CD4-positive, alpha-beta T cell treated with Interleukin-10 for 1 hour (primary cell): ENCODE measurements at places on chromosomes 2 and 18.

DNA sequence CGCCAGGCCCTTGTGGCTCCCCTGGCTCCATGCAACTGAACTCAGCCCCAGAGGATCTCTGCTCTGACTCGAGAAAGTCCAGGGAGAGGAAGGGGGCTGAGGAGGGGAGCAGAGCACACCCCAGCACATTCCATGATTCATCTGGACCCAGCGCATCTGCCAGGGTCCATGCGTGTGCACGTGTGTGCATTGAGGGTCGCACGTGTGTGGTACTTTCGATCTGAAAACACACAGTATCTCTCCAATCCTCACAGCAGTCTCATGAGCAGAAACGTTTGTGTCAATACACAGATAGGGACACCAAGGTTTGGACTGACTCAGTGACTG is 146.4 kb upstream of the ID2 start:
- no peak for DNase-seq

DNA sequence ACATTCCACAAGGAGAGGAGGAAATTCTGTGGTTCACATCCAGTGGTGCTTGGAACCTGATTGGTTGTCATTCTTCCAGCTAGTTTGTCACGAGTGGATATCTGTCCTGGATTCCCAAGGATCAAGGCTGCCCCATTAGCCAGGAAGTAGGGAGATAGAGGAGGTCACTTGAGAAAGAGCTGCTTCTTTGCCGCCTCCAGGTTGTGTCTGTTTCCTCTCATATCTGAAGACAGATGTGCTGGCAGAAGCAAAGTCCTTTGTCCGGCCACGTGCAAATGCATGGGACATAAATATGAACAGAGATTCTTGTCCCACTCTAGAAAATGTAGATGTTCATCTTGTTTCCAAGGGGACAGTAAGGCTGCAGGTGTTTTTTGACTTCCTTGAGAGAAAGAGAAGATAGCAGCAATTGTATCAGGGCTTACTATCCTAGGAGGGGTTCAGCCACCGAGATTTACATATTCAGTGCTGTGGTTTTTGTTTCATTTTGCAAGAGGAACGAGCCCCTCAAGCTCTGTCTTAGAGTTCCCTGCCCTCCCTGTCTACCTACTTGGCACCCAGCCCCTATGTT is 174.4 kb downstream of the RPIA start:
- no peak for DNase-seq

DNA sequence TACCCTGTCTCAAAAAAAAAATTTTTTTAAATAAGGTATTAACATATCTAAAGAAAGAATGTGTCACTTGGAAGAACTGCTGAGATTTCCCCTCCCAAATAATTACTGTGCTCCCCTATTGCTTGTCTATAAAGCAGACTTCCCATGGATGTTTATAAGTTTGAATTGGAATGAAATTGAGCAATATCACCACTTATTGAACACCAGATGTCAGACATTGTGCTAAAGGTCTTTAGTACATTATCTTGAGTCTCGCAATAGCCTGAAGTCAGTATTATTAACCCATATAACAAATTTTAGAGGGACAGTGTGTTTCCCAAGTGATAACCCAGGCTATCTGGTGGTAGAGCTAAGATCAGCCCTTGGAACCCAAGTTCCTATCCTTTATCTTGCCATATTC is 102.9 kb upstream of the MSH2 start:
- DNase-seq = no peak

DNA sequence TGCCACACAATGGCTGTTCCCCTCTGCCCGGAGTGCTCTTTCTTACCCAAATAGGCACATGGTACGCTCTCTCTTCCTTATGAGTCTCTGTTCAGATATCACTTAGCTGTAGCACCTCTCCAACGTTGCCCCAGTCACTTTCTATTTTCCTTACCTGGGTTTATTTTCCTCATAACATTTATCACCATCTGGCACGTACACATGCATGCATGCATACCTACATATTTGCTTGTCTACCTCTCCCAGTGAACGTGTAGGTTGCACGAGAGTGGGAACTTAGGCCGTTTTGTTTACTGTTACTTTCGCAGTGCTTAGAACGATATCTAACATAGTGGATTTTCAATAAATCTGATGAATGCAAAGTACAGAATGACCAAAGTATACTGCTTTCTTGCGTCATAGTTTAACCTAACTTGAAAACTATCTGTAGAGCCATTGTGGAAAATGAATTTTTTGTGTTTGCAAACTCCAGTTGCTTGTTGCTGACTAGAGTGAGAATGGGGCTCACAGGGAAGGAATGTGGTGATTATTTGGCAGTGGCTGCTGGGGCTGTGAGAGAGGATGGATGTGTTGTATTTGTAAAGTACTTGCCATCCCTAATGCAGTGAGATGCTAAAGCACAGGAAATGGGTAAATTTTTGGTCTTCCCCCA is 47.1 kb downstream of the ACSL3 start:
- DNase-seq = no peak

- DNase-seq = peak; percentile 61
Observed at GRCh38 chr2:62197011-62197924, 1.4 kb downstream of the B3GNT2 start.

DNA sequence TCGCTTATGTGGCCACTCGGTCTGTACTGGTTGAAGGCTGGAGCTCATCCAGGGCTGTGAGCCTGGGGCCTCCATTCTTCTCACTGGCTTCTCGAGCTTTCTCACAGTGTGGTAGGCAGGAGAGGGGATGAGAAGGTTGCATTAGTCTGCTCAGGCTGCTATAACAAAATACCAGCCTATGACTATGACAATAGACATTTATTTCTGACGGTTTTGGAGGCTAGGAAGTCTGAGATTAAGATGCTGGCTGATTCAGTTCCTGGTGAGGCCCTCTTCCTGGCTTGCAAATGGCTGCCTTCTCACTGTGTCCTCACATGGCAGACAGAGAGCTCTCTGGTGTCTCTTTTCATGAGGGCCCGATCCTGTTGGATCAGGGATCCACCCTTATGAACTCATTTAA is 6.2 kb upstream of the STK25 start:
- no peak for DNase-seq

DNA sequence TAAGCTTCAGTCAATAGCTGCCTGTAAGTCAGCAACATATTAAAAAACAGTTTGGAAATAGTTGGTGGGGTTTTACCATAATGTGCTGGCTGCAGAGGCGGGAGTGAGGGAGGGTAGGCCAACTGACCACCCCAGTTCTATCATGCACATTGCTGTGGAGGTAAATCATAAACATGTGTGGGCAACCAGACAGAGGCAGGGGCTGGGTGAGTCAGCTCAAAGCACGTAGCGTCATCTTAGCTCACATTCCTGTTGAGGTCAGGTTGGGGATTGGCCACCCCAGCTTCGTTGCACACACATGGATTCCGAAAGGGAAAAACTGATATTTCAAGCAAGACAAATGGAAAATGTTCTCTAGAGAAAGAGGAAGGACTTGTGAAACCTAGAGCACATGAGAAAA is 19.5 kb downstream of the GPR45 start:
- DNase-seq = no peak

GRCh38 chr2:109264595-109265328 is 135.8 kb downstream of the SH3RF3 start:
- no peak for DNase-seq

DNA sequence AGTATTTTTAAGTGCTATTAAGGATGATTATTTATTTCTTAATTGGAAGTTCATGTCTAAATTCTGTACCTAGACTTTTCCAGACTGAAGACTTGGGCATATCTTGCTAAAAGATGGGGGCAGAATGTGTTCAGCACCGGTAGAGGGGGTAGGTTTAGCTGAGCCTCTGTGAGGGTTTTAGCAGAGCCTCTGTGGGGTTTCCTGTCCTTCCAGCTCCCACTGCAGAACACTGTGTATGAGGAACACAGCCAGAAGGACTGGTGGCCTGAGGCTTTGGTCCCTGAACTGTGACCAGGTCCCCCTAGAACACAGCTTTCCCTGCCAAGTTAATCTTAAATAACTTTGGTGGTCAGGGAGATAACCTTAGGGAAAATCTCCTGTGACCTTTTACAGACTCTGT is 123.4 kb upstream of the EPC2 start:
- no peak for DNase-seq

GRCh38 chr2:98426771-98427170 is 17.9 kb upstream of the INPP4A start:
- DNase-seq = no peak

DNA sequence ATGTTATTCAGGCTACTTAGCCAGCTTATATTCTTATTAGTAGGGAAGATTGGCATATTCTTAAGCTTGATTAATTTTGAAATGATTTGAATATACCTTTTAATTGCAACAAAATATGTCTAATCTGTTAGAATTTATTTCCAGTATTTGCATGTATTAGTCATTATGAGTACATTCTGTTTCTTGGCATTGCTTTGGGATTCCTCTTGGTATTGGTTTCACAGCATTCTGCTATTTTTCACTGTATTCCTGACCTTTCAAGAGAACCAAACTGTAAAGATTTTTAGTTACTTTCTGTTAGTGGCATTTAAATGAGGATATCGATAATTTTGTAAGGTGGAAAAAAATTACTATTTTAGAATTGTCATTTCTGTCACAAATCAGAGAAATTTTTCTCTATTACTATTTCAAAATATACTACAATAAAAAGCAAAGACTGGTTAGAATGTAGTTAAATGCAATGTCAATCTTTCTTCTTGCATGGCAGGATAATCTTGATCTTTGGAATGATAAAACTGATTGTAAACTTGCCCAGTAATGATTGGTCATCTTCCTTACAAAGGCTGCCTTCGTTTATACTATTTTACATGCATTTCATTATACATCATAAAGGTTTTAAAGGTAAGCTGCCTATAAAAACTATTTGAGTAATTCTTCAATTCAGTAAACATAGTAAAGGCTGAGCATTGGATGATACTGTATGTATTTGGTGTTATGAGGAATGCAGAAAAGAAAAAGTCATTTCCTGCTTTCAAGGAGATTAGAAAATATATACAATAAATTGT is 86.1 kb downstream of the SLC4A10 start:
- no peak for DNase-seq

DNA sequence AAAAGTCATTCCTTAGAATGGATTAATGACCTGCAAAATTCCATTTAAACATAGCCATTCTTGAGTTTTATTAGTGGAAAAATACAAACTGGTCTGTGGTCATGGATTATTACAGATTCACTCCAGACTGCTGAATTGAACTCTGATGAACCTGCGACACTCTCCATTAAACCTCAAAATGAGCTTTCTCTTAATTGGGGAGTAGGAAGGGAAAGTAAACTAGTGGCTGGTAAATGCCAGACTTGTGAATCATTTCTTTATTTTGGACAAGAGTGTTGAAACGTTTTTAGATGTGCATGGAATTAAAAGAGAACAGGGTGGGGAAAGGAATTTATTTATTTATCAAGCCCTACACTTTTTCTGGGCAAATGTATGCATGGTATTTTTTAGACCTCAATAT is 321.2 kb upstream of the FANCL start:
- DNase-seq = no peak

DNA sequence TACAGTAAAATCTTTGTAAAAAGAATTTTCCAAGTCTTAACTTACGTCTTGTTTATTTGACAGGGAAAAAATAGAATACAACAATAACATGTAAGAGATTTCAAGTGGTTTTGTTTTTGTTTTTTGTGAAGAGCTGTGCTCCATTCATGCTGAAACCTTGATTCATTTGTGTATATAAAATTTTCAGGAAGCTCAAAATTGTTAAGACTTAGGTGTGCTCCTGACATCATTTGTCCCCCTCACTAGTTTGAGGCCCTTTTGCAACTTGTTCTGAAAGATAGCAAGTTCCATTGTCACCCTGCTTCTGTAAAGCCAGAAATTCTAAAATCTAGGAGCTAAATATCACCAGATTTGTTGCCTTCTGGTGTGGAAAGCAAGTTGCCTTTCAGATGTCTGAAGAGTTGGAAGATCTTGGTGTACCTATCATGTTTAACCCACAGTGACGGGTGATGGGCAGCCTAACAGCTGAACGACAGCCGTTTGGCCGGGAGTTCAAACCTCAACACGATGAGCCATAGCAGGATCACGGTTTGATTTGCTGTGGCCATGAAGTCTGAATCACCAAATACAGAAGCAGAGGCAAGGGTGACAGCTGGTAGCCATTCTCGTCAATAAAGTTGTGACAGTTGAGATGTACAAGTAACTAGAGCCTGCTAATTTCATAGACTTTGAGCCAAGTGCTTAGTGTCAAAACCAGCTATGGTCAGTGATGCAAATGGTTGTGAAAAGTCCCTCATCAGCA is 205.5 kb upstream of the SP5 start:
- no peak for DNase-seq

GRCh38 chr2:188813857-188814256 is 160.3 kb upstream of the COL3A1 start:
- no peak for DNase-seq
